CD4-positive, alpha-beta T cell treated with Interleukin-17A for 1 hour (primary cell): ENCODE measurements at places on chromosomes 2 and 18.

- DNase-seq = peak; percentile 4
These were observed 11.5 kb downstream of the MFSD2B start for GRCh38 chr2:24021122-24021998.

DNA sequence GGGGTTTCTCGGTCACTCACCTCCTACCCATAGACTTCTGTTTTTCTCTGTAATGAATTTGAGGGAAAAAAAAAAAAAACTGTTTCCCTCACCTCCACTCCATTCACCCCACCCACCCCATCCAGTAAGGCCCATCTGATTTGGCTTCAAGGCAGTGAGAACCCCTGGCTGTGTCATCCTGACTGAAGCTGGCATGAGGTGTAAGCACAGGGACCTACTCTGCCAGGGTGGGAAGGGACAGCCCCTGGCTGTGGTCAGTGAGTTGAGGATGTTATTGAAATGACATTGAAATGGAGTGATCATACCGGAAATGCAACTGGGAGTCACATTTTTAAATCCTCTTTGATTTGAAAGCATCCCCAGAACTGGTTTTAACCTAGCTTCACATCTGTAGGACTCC lies 19.1 kb upstream of the BCL2L11 start:
- DNase-seq = no peak

GRCh38 chr2:177010861-177011260 lies 201.7 kb upstream of the HNRNPA3 start:
- no peak for DNase-seq

- no peak for DNase-seq
These were observed 77.4 kb upstream of the OSR1 start for GRCh38 chr2:19435815-19436214.
